HT-29 (cell line): ENCODE measurements at places on chromosomes 7 and 10. TPM values are rescaled to one million over a fixed set of nuclear protein-coding genes. Genes with fewer than 3 reads are reported as not detected.

FAM25A gene
- total RNA-seq, result 0.76 TPM in 1 of 2 replicates, not detected in the other

AASS gene
- total RNA-seq, result 0.18 and 0.23 TPM in 2 replicates

DNA sequence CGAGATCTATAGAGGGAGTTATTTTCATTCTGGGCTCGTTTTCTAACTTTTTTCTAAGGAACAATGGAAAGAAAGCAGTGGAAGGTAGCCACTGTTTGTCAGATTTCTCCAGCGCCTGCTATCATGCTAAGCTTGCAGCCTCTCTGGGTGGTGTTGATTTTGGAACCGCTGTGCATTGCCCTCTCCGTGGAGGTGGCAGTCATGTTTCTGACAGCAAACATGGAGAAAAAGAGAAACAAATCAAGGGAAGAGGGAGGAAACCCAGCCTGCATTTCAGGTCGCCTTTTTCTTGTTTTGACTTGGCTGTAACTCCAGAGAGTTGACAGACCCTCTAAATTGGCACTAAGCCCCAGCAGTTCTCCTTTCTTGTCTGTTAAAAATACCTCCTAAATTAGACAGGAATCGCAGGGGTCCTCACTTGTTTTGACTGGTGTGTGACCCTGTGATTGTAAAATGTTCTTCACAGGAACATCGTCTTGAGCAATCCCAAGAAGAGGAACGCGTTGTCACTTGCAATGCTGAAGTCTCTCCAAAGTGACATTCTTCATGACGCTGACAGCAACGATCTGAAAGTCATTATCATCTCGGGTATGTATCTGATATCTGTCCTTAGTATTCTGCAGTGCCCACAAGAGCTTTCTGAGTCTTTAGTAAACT lies 4.8 kb downstream of the ECHDC3 start:
- DNase-seq, result no peak

GRCh38 chr10:33594475-33594874 lies 260.0 kb upstream of the NRP1 start:
- no peak for DNase-seq

- no peak for DNase-seq
Measured at GRCh38 chr10:117228210-117228609, 12.7 kb upstream of the SLC18A2 start.

DNA sequence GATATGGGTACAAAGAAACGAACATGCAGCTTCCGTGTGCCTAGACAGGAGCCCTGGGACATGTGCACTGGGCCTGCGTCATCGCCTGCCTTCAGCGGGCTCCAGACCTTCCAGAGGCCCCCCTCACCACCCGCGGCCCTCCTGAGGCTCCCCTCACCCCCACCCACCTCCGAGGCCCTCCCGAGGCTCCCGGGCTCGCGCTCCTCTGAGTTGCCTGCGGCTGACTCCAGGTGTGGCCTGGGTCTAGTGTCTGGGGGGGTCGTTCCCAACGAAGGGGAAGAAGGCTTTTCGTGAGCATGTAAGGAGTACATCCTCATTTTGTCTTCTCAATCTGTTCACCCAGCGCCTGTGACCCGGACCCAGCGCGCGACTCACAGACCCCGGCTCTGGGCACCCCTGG lies 177.3 kb upstream of the ZNF32 start:
- DNase-seq, result no peak

DNA sequence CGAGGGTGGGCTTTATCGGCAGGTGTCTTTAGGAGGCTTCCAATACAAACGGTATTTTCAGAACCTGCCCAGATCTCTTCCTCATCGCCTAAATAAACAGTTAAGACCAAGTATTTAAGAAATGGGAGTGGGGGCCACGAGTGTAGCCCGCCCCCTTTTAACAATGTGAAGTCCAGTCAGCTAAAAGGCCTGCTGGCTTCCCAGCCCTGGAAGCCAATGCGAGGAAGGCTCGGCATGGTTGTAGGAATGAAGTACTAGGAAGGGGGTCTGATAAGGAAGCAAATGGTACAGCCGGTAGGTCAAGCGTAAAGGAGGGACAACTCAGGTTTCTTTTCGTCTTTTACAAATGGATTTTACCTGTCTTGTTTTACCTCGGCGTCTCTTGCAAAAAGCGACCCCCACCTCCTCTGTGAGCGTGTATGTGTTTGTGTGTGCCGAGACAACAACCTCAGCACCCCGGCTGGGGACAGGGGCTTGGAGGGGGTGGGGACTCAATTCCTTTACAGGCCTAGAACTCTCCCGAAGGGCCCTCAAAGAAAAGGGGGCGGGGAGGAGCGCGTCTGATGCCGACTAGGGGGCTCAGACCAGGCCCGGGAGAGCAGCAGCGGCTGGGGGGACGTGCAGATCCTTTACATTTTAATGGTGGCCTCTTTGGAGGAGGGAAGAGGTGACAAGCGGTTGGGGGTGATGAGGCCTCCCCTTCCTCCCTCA lies 147.6 kb downstream of the GPR85 start:
- peak; percentile 13 for DNase-seq
